Activated CD4-positive, alpha-beta T cell treated with anti-CD3 and anti-CD28 coated beads, Interleukin-2, amount 10 ng/mL, durations not matched to agents 24 days and 14 days (primary cell): ENCODE measurements at places on chromosomes 7 and 10. TPM values are rescaled to one million over a fixed set of nuclear protein-coding genes. Genes with fewer than 3 reads are reported as not detected.

Gene SCD
- total RNA-seq: 252 and 256 TPM in 2 replicates

GRCh38 chr10:70355051-70356021, 27.1 kb downstream of the LRRC20 start:
- DNase-seq: peak; percentile 71

Gene GLCCI1
- 10.1 and 10.9 TPM in 2 replicates for total RNA-seq

- no peak for DNase-seq
Measured at GRCh38 chr7:141676618-141677017, 25.3 kb downstream of the DENND11 start.

Gene GIMAP7
- total RNA-seq: 40.5 and 45.0 TPM in 2 replicates

DNA sequence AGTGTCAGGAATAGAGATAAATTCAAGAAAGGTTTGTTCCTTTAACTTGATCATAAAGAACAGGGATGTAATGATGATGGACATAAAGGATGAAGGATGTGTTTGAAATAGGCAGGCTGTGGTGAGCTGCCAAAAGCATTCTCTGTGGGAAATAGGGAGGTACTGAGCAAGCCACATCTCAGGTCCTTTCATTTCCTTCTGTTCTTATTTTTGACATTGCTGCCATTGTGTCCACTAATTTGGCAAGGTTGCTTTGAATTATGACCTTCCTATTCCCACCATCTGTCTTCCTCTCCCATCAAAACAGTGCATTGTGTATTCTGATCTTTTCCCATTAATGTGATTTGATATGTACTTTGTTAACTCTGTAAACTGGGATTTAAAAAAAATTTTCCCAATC, 9.4 kb downstream of the SCRN1 start:
- DNase-seq: no peak

GRCh38 chr10:121736315-121737130, 138.3 kb upstream of the FGFR2 start:
- no peak for DNase-seq

DNA sequence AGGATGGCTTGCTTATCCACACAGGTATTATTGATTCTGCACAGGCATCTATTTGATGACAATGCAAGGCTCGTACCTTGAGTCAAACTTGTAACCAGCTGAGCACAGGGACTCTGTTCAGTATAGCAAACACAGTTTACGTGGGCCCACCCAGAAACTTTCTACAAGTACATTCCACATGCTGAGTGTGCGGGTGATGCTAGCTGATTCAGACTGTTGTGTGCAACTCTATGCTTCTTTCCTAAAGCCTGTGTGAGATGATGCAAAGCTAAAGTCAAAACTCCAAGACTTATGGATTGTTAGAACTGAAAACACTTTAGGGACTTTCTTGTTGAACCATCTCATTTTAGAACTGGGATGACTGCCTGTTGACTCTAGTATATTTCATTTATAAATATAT, 21.5 kb upstream of the CALD1 start:
- DNase-seq: no peak

Gene CPA2
- 0.14 TPM in 2 replicates for total RNA-seq
